ENCODE measurements at places on chromosomes 6 and 20.
A peak's percentile ranks its signal among the peaks of the same experiment; 100 is the strongest.

DNA sequence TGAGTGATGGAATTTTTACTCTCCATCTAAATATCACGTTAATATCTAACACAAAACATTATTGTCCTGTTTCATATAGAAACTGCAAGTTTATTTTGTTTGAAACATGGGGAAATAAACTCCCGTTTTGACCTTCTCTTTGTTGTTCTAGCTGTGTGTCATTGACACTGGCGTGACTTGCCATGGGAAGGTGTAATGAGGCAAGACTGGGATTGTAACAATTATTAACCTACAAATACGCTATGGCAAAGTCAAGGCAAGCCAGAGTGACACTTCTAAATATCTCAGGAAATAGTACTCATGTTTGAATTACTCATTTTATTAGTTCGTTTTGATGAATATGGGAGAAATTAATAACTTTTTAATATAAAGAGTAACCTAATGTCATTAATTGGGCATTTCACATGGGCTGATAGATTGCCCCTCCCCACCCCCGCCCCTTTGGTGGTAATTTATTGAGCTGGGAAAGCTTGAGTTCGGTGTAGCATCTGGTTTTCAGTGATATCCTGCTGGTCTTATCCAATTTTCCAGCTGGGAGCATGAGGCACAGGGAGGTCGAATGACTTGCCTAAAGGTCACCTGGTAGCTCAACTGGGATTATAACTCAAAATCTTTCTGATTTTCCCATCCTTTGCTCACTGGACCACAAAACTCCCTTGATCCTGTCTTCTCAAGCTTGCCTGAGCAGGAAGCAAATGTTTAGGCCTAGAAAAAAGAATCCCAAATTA lies 380.6 kb upstream of the JAG1 start:
- DNase-seq: no peak

DNA sequence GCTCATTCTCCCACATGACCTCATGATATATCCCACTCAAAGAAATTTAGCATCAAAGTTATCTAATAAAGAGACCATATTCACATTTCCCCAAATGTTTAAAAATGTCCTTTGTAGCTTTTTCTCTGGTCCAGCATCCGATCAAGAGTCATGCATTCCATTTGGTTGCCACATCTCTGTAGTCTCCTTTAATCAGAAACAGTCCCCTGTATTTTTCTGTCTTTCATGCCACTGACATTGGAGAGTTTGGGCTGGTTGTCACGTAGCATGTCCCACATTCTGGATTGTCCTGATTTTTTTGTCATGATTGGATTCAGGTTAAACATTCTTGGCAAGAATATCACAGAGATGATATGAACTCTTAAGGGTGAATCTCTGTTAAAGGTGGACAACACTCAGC lies 55.7 kb downstream of the SNX5 start:
- DNase-seq: no peak

- DNase-seq: no peak
Measured at GRCh38 chr6:15110726-15111354, 135.0 kb upstream of the JARID2 start.

- no peak for DNase-seq
Measured at GRCh38 chr6:43977404-43978111, 149.7 kb downstream of the MRPL14 start.

DNA sequence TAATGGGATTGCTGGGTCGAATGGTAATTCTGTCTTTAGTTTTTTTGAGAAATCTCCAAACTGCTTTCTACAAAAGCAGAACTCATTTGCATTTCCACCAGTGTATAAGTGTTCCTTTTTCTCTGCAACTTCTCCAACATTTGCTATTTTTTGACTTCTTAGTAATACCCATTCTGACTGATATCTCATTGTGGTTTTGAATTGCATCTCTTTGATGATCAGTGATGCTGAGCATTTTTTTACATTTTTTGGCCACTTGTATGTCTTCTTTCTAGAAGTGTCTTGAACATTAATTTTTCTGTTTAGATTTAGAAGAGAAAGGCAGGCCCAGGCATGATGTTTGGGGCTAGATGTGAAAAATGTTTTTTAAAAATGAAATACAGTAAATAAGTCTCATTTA lies 553.1 kb upstream of the MAN1A1 start:
- no peak for DNase-seq

DNA sequence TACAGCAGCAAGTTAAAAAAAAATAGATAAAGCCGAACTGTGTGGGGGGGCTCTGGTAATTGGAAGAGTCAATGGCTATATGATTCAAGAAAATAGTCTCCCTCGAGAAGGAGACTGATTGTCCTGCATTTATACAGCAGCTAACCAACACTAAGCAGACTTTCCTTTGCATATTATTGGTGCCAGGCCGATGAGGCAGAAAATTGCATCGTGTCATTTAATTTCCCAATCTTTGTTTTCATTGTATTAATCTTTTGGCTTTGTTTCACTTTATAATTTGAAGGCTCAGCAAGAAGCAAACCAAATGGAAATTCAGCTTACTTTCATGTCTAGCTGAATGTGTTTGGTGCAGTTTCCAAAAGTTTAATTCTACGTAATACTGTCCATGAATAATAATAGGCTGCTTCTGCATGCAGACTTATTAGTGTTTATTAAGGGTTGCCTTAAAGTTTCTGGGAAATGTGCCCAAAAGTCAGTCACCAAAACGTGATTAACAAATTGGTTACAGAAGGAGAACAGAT lies 258.5 kb downstream of the HACE1 start:
- DNase-seq: peak; percentile 11

- no peak for DNase-seq
Measured at GRCh38 chr6:52642368-52642767, 28.5 kb upstream of the TMEM14A start.

DNA sequence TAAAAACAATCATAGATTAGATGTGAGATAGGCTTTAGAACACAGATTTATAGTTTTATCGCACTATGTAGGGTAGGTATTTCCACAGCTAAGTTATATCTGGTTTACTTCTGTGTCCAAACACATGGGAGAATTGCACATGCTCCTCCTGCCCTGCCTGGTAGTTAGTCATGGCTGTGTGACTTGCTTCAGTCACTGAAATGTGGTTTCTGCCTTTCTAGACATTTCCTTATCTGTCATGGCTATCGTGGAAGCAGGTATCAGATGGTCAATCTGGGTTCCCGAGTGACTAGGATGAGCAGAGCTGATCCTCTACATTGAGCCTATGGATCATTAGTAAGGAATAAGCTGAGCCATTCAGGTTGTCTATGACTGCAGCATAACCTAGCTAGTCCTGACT lies 117.8 kb upstream of the GMDS start:
- DNase-seq: no peak

DNA sequence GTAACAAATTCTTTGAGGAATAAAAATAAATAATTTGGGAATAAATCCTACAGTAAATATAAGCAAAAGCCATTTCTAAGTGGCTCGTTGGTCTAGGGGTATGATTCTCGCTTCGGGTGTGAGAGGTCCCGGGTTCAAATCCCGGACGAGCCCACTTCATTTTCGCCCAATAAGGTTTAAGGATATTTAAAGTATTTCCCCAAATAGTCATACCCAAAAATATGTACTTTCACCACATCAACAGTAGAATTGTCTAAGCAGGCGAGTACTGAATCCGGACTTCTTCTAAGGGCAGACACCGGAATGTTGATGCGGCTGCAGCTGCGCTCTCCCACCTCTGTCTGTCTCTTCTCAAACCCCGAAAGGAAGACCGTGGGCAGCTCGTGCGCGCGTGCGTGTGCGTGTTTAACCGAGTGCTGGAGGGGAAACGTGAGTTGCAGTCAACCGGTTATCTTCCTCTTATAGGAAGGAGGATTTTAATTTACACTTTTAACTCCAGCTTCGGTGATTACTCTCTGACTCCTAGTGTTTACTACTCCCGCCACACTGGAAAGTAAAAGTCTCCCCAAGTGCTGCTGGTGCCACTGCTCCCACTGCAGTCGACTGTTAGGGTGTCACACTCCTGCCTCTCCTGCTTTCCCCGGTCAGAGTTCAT lies 155.7 kb upstream of the PRSS16 start:
- DNase-seq: peak; percentile 12

DNA sequence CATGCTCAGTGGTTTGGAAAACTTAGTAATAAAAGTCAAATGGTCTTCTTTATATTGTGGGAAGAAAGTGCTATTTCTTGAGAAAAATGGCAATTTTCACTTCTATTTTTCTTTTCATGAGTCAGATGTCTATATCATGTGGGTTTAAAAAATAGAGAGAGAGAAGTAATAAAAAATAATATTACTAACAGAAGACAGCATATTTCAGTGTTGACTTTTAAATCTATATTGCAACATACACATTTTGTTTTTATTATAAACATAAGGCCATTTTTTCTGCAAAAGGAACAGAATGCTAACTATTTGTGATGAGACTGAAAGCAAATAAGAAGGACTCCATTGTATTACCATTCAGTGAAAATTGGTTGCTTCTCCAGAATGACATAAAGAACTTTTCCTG lies 135.1 kb upstream of the CNR1 start:
- no peak for DNase-seq

DNA sequence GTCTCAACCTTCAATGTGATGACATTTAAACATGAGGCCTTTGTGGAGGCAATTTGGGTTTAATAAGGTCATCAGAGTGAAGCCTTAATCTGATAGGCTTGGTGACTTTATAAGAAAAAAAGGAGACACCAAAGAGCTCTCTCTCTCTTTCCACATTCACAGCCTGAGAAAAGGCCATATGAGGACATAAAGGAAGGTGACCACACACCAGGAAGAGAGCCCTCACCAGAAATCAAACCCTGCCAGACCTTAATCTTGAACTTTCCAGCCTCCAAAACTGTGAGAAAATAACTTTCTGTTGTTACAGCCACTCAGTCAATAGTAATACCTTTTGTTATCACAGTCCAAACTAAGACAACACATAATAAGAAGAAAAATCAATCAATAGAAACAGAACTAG lies 47.7 kb downstream of the COL12A1 start:
- DNase-seq: no peak

GRCh38 chr6:100432136-100432535 lies 32.6 kb downstream of the SIM1 start:
- no peak for DNase-seq

GRCh38 chr20:50037123-50037522 lies 54.3 kb downstream of the SNAI1 start:
- DNase-seq: no peak

GRCh38 chr6:136945072-136945471 lies 23.0 kb downstream of the SLC35D3 start:
- no peak for DNase-seq

Measured in muscle of back (tissue), 13 donors.